ENCODE measurements at places on chromosomes 3 and 15.

GRCh38 chr3:126897943-126898342, 85.0 kb upstream of the PLXNA1 start:
- H3K27me3 ChIP-seq = no peaks in the 10 kb centered on the region
- DNase-seq = no peak
- no peaks in the 10 kb centered on the region for H3K36me3 ChIP-seq
- no peak overlapping the region for H3K4me3 ChIP-seq
- H3K27ac ChIP-seq = no peak overlapping the region

- no peaks in the 10 kb centered on the region for H3K36me3 ChIP-seq
- H3K4me1 ChIP-seq = no peaks in the 10 kb centered on the region
- H3K27ac ChIP-seq = no peak overlapping the region
These were observed 351.5 kb upstream of the TPM1 start for GRCh38 chr15:62691008-62691407.

DNA sequence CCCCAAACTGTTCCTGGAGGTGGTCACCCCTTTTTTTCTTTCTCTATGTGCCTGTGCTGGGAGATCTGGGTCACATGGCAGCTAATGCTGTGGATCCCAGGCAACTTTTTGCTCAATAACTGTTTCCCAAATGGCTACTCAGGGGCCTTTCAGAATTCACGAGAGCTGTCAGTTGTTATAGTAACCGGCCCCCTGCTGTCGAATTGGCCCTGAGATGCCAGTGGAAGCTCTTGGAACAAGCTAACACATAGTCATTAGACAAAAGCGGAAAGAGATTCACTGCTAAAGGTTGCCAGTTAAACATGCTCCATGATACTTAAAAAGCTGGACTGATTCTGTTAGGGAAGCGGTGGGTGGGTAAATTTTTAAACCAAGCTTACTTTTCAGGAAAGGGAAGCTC, 144.1 kb downstream of the FEZF2 start:
- H3K27me3 ChIP-seq = no peaks in the 10 kb centered on the region
- H3K27ac ChIP-seq = no peak overlapping the region
- no peaks in the 10 kb centered on the region for H3K36me3 ChIP-seq
- no peaks in the 10 kb centered on the region for H3K4me1 ChIP-seq
- no peak overlapping the region for H3K4me3 ChIP-seq

DNA sequence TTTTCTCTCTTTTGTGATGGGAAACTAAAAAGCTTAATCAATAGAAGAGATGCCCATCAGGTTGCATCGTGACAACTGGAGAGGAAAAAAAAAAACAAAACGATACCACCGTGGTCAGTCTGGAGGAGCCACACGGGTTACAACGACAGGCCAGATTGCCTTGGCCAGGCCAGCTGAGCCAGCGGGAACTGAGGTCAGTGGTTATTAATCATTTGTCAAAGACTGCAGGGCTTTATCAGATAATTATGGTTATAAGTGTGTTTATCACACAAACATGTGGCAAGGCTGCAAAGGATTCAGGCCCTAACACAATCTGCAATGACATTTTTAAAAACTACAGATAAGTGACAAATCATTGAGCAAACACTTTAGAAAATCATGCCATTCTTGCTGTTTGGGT, 135.0 kb upstream of the FAM3D start:
- no peak overlapping the region for H3K4me3 ChIP-seq
- H3K27ac ChIP-seq = no peak overlapping the region
- no peak for DNase-seq
- H3K4me1 ChIP-seq = no peaks in the 10 kb centered on the region

- peaks cover 2% of the 10 kb centered on the region for H3K4me1 ChIP-seq
- no peaks in the 10 kb centered on the region for H3K27me3 ChIP-seq
- H3K36me3 ChIP-seq = peaks cover 4% of the 10 kb centered on the region
- DNase-seq = no peak
These were observed 67.5 kb downstream of the TIPARP start for GRCh38 chr3:156741935-156742334.

DNA sequence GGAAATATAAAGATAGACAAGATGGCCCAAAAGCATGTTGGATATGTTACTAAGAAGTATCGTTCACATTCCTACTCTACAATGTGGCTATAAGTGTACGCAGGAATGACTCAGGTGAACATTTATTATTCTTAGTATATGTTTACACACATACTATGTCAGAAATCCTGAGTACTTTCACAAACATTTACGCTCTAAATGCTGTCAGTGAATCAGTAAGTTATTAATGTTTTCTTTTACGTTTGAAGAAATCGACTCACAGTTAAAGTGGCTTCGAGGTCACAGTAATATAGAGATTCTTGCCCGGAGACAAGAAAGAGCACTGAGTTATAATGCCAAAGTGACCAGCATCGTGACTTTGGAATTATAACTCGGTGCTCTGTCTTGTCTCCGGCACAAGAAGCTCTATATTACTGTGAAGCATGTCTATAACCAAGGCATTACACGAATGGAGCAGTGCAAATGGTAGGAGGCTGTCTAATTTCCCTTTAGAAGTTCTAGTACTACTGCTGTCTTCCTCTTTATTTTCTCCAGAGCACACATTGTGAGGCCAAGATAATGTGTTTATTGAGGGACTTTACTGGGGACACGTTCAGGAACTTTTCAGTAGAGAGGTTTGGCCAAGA, 61.8 kb upstream of the P3H2 start:
- no peaks in the 10 kb centered on the region for H3K4me1 ChIP-seq
- no peaks in the 10 kb centered on the region for H3K36me3 ChIP-seq
- H3K4me3 ChIP-seq = no peak overlapping the region
- H3K27me3 ChIP-seq = no peaks in the 10 kb centered on the region
- H3K27ac ChIP-seq = no peak overlapping the region

DNA sequence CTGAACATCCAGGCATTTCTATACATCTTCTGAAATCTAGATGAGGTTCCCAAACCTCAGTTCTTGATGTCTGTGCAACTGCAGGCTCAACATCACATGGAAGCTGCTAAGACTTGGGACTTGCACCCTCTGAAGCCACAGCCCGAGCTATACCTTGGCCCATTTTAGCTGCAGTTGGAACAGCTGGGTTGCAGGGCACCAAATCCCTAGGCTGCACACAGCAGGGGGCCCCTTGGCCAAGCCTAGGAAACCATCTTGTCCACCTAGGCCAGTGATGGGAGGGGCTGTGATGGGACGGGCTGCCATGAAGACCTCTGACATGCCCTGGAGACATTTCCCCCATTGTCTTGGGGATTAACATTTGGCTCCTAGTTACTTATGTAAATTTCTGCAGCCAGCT, 415.8 kb upstream of the SUCLG2 start:
- no peak overlapping the region for H3K4me3 ChIP-seq
- DNase-seq = no peak
- H3K4me1 ChIP-seq = no peaks in the 10 kb centered on the region
- no peaks in the 10 kb centered on the region for H3K36me3 ChIP-seq

DNA sequence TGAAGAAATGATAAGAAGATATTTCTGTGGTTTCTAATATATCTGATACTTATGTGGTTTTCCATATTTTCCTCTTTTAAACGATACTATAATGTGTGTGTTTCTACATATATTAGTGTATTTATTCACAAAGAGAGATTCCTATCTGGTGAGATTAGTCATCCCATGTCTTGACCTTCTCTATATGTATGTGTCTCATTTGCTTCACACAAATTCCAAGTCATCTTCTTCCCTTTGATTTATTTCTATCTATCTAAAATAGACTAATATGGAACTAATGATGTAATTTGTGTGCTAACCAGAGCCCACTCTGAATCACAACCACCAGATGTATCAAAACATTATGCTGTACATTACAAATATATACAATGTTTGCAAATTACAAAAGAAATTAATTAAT, 154.7 kb upstream of the KCNMB2 start:
- no peak overlapping the region for H3K4me3 ChIP-seq
- no peaks in the 10 kb centered on the region for H3K36me3 ChIP-seq
- H3K27ac ChIP-seq = no peak overlapping the region

- no peak overlapping the region for H3K4me3 ChIP-seq
- no peak for DNase-seq
- no peaks in the 10 kb centered on the region for H3K36me3 ChIP-seq
- H3K27ac ChIP-seq = no peak overlapping the region
These were observed 80.7 kb downstream of the NR2E3 start for GRCh38 chr15:71891026-71891425.

Measured in activated CD4-positive, alpha-beta T cell treated with anti-CD3 and anti-CD28 coated beads, Interleukin-2, amount 10 ng/mL, durations not matched to agents 24 days and 14 days (primary cell).